CD8-positive, alpha-beta memory T cell (primary cell): ENCODE measurements at places on chromosomes 5 and 9. TPM values are rescaled to one million over a fixed set of nuclear protein-coding genes. Genes with fewer than 3 reads are reported as not detected.

GRCh38 chr5:2680979-2681378, 70.5 kb downstream of the IRX2 start:
- no peak for DNase-seq
- H3K27ac ChIP-seq = no peak overlapping the region
- H3K27me3 ChIP-seq = no peaks in the 10 kb centered on the region
- no peak overlapping the region for H3K4me3 ChIP-seq
- H3K36me3 ChIP-seq = no peaks in the 10 kb centered on the region

Gene SAXO1
- polyA plus RNA-seq = not detected

Gene SPATA31A3
- polyA plus RNA-seq = not detected

Gene PCDHA9
- polyA plus RNA-seq = not detected

Gene HK3
- not detected for polyA plus RNA-seq
